ENCODE measurements at places on chromosomes 16 and 17.

- no peak for DNase-seq
These were observed 11.5 kb upstream of the LONP2 start for GRCh38 chr16:48232493-48233040.

- DNase-seq = no peak
These were observed 41.3 kb upstream of the NLK start for GRCh38 chr17:28001149-28001548.

DNA sequence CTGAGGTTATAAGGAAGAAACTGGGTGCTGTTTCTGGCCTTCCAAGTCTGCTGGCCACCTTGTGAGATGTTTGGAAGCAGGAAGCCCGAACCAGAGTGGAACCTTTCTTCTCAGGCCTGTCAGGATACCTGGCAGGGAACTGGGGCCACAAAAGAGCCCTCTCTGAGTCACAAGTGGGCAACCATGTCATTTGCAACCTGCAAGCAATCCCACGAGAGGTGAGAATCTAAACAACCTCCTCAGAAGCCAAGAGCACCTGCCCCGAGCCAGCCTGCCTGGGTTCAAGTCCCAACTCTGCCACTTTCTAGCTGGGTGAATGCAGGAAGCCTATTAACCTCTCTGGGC is 3.3 kb downstream of the COTL1 start:
- DNase-seq = no peak

DNA sequence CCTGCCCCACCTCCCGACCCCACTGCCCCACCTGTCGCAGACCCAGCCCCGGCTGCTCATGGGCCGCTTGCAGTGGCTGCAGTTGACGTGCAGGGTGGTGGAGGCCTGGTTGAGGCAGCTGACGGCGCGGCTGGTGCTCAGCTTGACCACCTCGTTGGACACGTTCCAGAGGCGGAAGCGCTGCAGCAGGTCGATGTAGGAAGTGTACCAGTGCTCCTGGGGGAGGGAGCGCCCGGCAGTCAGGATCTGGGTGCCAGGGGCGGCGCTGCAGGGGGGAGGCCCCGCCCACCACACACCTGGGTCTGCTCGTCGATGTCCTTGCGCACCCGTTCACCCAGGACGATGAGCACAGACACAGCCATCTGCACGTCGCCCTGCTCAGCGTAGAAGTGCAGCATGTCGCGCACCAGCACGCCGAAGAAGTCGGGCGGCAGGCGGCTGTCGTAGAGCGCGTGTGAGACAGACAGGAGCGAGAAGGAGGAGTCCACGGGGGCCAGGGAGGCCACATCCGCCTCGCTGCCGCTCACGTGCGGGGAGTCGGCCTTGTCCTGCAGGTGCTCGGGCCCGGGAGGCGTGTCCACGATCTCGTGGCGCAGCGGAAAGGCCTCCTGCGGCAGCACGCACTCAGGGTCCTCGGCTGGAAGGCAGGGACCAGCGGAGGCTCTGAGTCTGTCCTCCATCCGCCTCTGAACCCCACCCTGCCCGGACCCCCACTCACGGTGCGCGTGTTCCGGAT is 995 bp upstream of the JMJD8 start:
- DNase-seq = no peak

DNA sequence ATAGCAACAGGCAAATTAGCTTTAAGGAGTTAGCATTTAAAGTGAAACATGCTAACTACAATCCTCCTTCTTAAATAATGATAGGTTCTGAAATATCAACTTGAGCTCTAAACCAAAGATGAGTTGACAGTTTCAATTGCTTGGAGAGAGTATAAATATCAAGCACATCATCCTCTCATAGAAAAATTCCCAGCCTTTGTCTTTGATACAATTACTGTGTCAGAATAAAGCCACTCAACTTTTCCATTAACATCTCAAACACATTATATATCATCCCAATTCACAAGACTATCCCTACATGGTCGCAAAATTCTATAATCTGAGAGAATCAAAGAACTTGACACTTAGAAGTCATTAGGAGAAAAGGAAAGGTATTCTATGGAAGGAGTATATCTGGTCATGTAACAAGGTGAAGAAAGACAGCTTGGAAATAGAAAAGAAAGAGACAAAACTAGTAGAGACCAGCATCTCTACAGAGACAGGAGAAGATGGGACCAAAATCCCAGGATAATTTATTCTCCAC is 189.8 kb downstream of the CEP112 start:
- no peak for DNase-seq

GRCh38 chr16:89370081-89370511 is 120.3 kb downstream of the ANKRD11 start:
- DNase-seq = no peak

GRCh38 chr17:16872351-16873173 is 99.4 kb downstream of the TNFRSF13B start:
- no peak for DNase-seq
